IPS DF 6.9 (cell line): ENCODE measurements at places on chromosomes 2 and 18.

GRCh38 chr2:45782436-45782835 lies 131.0 kb downstream of the PRKCE start:
- DNase-seq: no peak

- no peak for DNase-seq
Measured at GRCh38 chr2:8107621-8108378, 574.1 kb upstream of the ID2 start.

GRCh38 chr2:119259296-119259860 lies 35.7 kb downstream of the STEAP3 start:
- DNase-seq: no peak

GRCh38 chr2:71830497-71831192 lies 317.0 kb downstream of the CYP26B1 start:
- no peak for DNase-seq

DNA sequence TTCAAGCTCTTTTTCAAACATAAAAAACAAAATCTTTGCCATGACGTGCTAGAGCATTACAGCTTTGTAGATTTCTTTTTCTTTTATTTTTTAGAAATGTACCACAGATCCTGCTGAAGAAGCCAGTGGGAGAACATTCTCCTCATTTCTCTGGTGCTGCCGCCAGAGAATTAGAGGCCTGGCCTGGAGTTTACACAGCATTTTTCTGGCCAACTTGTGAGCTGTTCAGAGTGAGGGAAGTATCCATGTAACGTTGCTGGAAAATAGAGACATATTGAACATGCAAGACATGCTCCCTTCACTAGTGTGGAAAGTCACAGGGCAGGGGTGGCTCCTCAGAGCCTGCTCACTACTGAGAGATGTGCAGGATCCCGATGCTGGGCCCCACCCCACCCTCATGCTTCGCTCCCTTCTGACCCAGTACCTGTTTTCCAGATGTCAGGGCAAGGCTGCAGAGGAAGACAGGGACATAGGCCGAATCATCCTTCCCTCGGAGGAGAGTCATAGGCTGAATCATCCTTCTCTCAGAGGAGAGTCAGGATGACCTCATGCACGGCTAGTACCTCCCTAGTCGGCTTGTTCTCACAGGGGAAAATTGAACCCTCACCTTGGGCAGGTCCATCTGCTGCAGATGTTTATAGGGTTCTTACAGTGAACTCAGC lies 298.5 kb downstream of the INSIG2 start:
- no peak for DNase-seq

DNA sequence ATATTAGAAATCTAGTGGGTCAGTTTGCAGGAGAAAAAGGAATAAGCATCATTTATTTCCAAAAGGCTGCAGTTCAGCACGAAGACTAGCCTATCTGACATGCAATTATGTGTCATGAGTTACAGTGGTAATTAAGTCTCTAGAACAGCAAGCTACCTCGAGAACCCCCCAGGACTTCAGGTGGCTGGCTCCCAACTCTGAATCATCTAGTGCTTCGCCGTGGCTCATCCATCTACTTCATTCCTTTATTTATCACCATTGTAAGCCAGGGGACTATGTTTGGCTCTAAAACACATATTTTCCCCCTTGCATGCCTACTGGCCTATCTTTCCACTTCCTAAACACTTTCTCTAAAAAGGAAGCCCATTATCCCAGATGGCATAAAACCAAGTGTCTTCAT lies 121.6 kb downstream of the TXNL1 start:
- no peak for DNase-seq

DNA sequence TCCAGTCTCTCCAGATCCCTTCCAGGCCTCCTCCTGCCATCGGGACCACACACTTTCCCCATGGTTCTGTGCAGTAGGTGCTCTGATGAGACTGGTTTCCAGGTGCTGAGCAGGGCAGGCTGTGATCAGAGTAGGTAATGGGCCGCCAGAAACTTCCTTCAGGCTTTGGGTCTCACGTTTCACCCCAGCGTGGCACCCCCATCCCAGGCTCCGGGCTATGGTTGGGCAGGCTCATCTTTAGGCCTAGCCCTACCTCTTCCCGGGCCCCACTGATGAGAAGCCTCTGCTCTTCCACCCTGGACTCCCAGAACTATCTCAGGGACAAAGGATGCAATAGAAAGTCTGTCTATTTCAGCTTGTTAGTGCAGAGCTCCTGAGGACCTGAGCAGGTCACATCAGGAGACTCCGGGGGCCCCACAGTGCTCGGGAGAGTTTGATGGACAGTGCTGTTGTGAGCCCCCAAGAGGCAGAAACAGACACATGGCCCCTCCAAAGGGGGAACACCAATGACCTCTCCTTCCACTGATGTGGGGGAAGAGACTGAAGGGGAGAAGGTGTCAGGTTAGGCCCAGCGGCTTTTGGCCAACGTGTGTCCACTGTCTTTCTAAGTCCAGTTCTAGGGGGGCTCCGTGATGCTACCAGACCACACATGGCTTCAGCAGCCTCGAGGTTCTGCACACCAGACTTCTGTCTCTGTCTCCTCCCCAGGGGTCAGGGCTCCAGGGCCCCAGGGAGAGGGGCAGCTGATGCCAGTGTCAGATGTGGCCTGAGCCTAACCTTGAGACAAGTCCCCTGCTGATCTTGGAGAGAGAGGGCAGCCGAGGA lies 5.8 kb upstream of the PROM2 start:
- DNase-seq: no peak

DNA sequence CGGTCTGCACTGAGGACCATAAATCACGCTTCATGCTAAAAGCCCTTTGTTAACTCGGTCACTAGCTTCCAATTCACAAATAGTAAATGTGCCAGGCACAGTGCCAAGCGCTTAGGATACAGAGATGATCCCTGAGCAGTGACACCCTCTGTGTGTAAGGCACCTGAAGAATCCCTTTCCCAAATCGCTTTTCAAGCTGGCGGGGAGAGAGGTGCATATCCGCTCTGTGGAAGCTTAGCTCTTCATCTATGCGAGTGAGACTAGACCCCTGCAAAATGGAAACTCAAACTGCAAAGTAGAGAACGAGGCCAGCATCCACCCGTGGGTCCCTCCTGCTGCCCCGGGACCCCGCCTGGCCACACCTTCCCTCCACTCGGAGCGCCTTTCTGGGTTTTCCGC lies 2.4 kb downstream of the PIEZO2 start:
- no peak for DNase-seq

DNA sequence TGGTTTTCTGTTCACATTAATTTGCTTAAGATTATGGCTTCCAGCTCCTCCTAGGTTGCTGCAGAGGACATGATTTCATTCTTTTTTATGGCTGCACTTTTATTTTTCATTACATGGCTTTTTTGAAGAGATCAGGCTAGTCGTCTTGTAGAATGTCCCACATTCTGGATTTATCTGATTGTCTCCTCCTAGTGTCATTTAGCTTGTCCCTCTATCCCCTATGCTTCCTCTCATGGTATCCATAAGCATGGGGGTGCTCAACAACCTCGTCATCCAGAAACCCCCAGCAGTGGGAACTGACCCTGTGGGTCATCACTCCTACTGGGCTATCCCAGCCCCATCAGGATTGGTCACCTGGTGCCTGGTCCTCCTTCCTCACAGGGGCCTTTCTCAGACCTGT lies 49.6 kb downstream of the SERTAD2 start:
- no peak for DNase-seq
